ENCODE measurements at places on chromosomes 7 and 10.

DNA sequence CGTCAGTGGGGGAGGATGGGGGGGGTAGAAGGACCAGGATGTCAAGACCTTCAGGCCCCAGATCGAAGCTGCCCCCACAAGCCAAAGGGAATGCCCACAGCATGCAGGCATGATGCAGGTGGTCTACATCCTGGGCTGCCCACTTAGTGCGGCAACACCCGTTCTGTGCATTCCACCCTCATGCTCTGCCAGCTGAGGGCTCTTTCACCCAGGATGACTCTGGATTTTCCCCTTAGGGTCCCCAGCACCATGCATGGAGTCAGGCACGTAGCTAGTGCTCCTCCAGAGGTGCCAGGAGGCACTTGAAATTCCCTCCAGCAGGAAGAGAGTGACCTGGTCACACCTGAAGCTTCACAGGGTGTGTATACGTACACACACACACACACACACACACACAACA, 66.2 kb downstream of the SH3PXD2A start:
- DNase-seq = no peak

GRCh38 chr7:81626008-81626407, 143.8 kb downstream of the HGF start:
- no peak for DNase-seq

GRCh38 chr10:20688797-20689544, 208.1 kb downstream of the NEBL start:
- DNase-seq = no peak

- no peak for DNase-seq
These were observed 165.7 kb upstream of the AHR start for GRCh38 chr7:17132726-17133125.

GRCh38 chr10:7795605-7796004, 7.6 kb downstream of the ATP5F1C start:
- no peak for DNase-seq

Data from testis (tissue), 5 donors.